ENCODE measurements at places on chromosomes 7 and 10.

GRCh38 chr10:78337016-78337415 lies 303.4 kb downstream of the RPS24 start:
- no peak for ATAC-seq

- no peak for ATAC-seq
These were observed 56.2 kb upstream of the ZMIZ1 start for GRCh38 chr10:79012567-79012966.

- no peak for ATAC-seq
These were observed 102.1 kb upstream of the PDGFA start for GRCh38 chr7:621572-622285.

DNA sequence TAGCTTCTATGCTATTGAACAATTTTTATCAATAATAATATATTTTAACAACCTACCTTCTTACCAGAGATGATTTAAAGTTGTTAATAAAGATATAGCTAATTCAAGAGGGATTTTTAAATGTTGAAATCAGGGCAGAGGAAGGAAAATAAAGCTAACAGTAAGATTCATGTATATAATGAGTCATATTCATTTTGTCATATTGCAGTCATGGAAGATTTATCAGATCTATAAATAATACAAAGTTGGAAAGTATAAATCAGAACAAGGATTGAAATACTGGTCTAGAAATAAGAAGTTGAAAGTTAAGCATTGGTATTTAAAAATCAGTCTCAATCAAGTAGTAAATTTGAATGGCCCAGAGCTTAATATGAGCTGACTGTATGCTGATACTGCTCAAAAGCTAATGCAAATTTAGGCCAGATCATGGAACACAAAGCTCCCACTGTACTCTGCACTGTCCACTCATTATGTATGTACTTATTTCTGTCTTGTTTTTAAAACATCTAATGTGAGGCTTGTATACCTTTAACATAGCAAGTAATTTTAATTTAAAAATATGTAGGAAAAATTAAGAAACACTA lies 196.9 kb downstream of the ZEB1 start:
- ATAC-seq = peak; percentile 32

DNA sequence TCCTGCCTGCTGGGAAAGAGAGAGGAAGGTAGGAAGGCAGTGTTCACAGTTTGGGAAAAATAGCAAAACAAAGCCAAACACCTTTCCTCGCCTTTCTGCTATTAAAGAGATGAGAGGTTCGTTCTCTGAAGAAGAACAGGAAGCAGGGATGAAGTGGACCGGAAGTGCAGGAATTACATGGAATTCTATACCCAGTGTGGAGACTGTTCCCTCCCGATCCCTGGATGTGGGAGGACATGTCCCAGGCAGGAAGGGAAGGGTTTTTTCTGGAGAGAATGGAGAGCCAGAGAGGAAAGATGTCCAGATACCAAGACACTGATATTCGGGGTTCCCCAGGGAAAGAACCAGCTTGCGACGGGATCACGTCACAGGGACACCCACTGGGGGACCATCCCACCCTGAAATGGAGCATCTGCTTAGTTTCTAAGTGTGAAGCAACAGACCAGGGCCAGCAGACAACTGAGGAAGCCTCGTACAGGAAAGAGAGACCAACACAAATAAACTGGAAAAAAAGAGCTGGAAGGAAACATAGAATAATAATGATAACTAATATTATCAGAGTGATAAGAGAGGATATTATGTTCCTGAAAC lies 187.6 kb downstream of the PRPF18 start:
- ATAC-seq = no peak

GRCh38 chr7:6528401-6529130 lies 22.7 kb downstream of the GRID2IP start:
- ATAC-seq = no peak

- no peak for ATAC-seq
These were observed 64.3 kb downstream of the MYL10 start for GRCh38 chr7:101564778-101565211.

DNA sequence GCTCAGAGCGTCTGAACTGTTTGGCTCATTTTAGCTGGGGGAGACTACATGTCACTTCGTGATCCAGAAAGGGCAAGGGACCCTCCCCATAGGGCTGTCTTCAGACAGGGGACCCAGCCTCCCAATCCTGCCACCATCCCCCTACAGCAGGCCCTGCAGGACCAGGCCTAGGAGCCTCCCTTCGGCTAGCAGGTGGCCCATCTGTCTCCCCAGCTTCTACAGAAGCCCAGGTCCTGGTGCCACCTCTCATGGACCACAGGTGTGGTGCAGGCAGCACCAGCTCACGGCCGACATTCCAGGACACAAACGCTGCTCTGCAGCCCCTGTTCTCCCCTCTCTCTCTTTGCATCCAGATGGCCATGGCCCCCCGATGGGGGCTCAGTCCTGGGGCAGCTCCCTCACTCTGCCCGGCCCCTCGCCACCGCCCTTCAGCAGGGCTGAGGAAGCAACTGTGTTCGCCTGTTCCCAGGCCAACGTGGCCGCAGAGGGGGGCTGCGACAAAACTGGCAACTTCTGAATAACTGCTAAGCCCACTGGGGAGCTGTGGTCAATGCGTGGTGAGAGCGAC lies 10.3 kb downstream of the TECPR1 start:
- ATAC-seq = no peak

- no peak for ATAC-seq
These were observed 158.6 kb upstream of the INSYN2A start for GRCh38 chr10:127354992-127355391.

DNA sequence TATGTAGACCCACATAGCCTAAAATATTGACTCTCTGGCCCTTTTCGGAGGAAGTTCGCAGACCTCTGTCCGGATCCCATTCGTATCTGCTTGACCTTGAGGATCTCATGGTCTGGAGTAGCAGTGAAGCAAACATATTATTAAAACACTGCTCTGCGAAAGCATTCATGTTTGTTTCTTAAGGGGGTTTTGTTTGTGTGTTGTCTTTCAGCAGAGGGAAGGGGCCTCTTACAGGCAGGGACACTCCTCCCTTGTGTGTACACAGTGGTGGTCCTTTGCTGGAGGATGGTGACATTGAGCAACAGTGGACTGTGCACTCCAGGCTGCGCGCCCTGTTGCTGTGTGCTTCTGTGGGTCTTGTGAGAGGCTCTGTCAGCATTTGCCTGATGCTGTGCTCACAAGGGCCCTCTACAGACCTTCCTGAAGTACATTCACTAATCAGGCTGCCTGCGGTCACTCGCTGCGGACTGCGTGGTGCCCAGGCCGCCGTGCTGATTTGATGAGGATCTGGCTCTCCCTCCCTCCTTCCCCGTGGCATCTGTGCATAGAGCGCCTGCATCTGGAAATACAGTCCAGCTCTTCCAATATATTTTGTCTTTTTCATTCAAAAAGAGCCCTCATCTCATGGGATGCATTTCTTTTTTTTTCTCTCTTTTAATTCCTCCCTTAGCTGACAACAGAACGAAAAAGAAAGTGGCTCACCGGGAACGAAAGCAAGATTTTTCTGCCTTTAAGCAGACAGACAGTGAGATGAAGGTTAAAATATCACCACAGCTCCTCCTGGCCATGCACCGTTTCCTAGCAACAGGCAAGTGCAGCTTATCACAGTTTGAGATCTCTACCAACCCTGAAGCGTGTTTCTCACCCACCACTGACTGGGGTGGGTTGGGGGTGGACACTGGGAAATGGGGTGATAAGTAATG lies 135.8 kb downstream of the CNNM2 start:
- ATAC-seq = peak; percentile 75

- ATAC-seq = no peak
These were observed 728 bp downstream of the PARD3 start for GRCh38 chr10:34814223-34814912.

GRCh38 chr10:85557077-85557476 lies 809.5 kb downstream of the GRID1 start:
- no peak for ATAC-seq

DNA sequence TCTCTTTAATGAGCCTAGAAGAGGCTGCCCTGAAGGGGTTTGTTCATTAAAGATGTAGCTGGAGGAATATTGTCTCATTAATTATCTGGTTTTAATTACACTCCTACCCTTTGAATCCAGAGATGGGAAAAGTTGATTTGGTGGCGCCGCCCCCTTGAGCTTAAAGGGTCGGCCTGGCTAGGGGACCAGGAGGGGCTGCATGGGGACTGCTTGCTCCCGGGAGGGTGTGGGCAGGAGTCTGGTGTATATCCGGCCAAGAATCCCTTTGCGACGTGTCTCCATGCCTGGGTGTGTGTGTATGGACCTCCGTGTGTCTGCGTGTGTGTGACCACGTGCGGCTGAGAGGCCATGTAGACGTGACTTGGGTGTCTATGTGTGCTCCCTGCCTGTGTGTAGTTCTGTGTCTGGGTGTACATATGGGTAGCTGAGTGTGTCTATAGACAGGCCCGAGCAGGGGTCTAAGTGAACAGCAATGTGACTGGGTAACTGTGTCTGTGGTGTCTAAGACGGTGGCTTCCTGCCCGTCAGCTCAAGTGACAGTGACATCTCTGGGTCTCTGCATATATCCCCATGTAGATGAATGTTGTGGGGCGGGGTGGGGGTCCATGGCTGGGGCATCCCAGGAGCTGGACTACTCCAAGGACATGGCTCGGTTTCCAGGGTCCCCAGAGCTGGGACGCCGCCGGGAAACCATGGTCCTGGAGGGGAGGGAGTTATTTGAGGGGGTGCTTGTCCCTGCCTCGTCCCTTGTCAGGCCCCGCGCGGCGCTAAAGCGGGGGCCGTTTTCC lies 10.7 kb downstream of the LBX1 start:
- no peak for ATAC-seq

DNA sequence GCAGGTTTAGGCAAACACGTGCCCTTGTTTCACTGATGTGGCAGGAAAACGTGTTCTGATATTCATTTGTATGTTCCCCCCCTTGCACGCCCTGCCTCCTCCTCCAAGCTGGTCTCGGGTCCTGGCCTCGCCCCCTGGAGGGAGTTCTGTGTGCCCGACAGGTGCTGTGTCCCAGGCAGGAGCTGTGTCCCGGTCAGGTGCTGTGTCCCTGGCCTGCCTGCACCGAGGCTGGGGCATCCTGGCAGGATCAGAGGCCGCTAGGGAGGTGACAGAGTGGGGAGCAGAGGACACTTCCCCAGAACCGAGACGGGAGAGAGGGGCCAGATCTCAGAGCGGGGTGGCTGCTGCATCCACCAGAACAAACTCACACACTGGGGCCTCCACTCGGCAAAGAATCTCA lies 45.3 kb downstream of the PRKAG2 start:
- no peak for ATAC-seq

All from activated CD4-positive, CD25-positive, alpha-beta regulatory T cell treated with anti-CD3 and anti-CD28 coated beads, Interleukin-2, amount 50 U/mL, for 24 hours (primary cell).